ENCODE measurements at places on chromosomes 2 and 18.

DNA sequence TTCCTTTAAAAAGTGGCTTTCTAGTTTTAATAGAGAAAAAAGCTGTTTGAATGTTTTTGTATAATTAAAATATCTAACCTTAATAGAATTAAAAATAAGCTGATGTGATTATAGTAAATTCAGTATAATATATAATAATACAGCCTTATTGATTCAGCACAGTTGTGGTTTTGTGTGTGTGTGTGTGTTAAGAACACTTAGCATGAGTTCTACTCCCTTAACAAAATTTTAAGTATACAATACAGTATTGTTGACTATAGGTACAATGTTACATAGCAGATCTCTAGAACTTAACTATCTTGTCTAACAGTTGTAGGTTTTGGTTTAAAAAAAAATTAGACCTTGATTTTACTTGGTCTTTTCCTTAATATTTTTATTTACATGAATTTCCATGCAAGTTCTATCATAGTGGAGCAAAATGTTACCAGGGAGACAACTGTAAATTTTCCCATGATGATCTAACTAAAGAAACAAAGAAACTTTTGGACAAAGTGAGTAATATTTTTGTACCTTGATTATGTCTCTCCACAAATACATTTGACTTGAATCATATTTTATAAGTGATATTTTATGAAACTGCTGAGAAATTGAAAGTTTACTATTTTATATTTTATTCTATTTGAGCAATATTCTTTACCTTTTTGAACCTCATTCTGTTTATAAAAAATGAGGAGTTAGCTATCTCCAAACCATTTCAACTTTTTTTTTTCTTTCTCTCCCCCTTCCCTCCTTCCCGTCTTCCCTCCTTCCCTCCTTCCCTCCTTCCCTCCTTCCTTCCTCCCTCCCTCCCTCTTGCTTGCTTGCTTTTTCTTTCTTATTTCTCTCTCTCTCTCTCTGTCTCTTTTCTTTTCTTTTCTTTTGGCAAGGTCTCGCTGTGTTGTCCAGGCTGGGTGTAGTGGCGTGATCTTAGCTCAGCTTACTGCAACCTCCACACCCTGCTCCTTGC lies 46.3 kb downstream of the ZC3H6 start:
- peak; percentile 31 for DNase-seq

- peak; percentile 39 for DNase-seq
Observed at GRCh38 chr2:187424146-187424545, 23.9 kb downstream of the CALCRL start.

GRCh38 chr18:24586662-24587360 lies 126.4 kb downstream of the HRH4 start:
- DNase-seq, result no peak

DNA sequence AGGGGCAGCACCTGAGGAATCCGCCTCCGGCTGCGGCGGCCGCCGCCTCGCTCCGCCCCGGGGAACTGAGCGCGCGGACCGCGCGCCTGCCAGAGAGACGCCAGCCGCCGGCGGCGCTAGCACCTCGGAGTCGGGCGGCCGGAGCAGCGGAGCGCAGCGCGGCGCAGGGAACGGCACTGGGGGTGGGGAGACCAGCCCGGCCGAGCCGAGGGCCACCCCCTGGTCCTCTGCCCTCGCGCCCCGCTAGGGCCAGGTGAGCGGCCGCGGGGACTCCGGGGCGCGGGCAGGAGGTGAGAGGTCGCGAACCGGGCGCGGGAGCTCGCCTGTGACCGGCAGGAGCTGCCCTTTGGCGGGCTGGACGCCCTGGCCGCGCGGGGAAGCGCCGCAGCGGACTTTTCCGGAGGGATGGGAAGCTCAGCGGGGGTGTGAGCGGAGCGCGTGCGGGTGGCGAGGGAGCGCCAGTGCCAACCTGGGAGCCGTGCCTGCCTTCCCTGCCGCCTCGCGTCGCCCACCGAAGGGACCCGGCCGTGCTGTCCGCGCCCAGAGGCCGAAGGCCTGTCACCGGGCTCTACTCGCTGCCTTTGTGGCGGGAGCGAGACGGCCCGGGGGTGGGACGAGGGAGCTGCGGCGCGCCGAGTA lies at the start of gene GREB1L:
TSS of gene GREB1L (plus strand) at position 92 of the 639 bp plus-strand sequence. CDS start 141,287 bp downstream, outside the sequence.
- peak; percentile 52 for DNase-seq

DNA sequence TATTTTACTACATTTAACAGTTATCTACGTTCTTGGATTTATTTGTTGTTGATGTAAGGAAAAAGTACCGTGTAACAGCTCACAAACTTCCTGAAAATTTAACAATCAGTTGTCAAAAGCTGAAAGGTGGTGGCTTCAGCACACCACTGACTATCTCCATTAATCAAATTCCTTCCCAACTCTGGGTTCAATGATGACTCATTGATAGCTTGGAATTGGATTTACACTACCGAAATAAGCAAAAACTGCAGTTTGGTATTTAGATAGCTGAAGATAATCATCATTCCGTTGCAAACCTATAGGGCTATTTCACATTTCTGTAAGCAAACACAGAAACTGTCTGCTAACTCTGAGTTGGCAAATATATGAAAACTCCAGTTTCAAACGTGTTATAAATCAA lies 322.3 kb upstream of the TFPI start:
- DNase-seq, result no peak

- peak; percentile 94 for DNase-seq
Observed at GRCh38 chr18:67733088-67733487, 216.6 kb upstream of the DSEL start.

GRCh38 chr2:11227595-11227994 lies 72.3 kb downstream of the SLC66A3 start:
- DNase-seq, result no peak

- no peak for DNase-seq
Observed at GRCh38 chr2:214895469-214895868, 86.0 kb upstream of the BARD1 start.

- no peak for DNase-seq
Observed at GRCh38 chr18:62379051-62379450, 53.9 kb downstream of the TNFRSF11A start.

DNA sequence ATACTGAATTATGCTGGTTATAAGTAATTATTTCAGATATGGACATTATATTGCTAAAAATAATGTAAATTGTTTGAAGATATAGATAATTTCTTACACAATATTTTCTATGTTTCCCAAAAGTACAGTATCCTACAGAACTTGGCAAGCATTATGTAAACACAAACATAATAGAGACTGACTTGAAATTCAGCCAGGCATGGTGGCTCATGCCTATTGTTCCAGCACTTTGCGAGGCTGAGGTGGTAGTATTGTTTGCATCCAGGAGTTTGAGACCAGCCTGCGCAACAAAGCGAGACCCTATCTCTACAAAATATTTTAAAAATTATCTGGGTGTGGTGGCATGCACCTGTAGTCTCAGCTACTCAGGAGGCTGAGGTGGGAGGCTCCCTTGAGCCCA lies 1300.5 kb upstream of the DDX18 start:
- DNase-seq, result no peak

GRCh38 chr2:97651114-97651513 lies 5.3 kb downstream of the COX5B start:
- no peak for DNase-seq

- DNase-seq, result no peak
Observed at GRCh38 chr18:47397671-47398319, 146.3 kb upstream of the SKOR2 start.

GRCh38 chr2:190467575-190468083 lies 59.5 kb downstream of the MFSD6 start:
- DNase-seq, result peak; percentile 16

DNA sequence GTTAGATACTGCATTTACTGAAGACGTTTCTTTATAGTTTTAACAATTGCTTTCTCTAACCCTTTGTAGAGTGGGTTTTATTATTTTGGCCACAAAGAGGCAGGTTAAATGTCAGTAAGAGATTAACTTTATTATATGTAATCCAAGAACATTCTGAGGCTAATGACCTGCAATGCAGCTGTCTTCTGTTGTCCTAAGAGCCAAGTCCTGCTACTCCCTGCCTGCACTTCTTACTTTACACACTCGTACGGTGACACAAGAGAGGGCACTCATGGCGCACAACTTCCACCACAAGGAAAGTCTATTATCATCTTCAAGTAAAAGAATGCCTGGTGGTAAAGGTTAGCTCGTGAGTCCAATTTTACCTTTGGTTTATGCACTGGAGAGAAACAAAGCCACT lies 471.0 kb upstream of the HNMT start:
- no peak for DNase-seq

- no peak for DNase-seq
Observed at GRCh38 chr18:31143025-31143424, 19.6 kb downstream of the DSC1 start.

DNA sequence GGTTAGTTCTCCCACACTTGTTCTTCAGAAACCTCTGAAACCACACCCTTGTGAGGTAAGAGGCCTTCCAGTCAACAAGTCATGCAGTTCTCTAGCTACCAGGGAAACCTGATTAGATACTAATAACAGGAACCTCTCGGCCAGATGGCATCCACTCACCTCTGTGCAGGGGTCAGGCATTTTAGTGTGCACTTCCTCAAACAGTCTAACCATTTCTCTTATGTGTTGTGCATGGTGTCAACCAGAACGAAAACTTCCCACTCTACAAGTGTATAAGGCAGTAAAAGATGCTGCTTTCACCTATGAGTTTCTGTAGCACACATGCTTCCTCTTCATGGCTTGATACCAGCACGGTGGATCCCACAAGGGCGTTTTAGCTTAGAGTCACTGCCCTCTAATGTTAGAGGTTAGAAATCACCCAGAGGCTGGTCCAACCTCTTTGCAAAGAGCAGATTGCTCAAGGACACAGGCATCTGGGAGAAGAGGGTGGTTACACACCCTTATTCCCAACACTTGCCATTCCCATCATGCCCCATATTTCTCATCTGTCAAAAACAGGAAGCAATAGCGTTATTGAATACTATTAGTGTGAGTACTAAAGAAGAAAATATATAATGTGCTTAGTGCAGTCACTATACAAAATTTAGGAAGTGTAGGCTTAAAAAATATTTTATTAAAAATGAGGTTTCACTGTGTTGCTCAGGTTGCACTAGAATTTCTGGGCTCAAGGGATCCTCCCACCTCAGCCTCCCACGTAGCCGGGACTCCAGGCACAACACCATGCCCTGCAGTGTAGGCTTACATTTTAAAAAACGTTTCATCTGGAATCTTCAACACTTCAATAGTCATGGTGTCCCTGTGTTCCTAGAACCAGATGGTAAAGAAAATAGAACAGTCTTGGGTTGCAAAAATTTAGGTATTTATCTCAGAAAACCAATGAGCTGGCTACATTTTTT lies 34.5 kb upstream of the RAB31 start:
- DNase-seq, result peak; percentile 57

DNA sequence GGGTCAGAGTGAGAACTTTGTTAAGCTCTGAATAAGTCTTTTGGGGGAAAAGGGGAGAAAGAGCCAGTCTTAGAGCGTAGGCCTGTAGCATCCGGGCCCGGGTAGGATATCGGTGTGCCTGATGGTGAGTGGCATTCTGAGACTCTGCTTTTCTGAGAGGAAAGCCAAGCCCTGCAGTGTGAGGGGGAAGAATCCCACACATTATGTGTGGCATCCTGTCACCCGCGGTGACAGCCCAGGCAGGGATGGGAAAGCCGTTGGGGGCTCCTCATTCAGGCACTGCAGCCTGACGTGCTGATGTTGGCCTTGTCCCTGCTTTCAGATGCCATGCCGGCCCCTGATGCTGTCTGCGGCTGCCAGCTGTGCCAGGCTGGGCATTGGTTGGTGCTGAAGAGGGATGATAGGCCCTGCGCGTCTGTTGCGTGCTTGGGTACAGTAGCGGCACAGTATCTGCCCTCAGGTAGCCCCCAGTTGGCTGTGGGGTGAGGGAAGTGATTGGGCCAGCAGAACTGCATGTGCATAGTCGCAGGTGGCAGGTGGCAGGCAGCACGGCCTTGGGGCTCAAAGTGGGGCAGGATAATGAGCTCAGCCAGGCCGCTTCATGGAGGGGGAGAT lies 37.6 kb downstream of the GLI2 start:
- DNase-seq, result no peak

DNA sequence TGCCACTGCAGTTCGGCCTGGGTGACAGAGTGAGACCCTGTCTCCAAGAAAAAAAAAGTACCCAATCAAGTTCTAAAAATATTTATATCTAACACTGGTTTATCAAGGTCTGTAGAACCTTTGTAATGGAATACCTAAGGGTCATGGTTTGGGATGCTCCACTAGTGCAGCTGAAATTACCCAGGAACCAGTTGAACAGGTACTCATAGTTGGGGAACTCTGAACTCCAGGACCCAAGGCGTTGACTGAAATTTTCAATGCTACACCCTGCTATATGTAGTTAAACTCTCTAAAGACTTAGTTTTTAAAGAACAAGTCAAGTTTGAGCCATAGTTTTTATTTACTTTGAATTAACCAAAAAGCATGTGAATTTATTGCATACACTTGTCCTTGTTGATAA lies 55.1 kb downstream of the FAM117B start:
- DNase-seq, result no peak

GRCh38 chr18:57837917-57838548 lies 34.9 kb upstream of the ATP8B1 start:
- peak; percentile 69 for DNase-seq

- no peak for DNase-seq
Observed at GRCh38 chr2:47818777-47819176, 35.8 kb downstream of the MSH6 start.

DNA sequence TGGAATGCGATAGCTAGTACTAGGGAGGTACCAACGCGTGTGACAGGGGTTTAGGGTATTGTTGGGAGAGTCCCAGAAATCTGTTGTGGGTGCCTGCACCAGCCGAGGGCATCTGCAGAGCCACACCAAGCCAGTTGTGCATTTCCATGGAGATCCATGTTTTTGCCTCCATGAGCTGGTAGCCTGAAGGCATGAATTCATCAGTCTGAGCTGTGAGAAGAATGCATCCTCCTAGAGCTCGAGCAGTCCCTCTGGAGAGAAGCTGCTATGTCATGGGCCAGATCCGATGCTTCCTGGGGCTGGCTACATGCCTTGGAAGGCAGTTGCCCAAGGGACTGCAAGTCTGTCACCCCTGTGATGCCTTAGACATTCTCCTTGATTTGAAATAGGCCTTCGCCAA lies 57.9 kb downstream of the LIPG start:
- DNase-seq, result no peak

GRCh38 chr2:239216614-239217273 lies 184.1 kb downstream of the HDAC4 start:
- no peak for DNase-seq

- DNase-seq, result no peak
Observed at GRCh38 chr18:62757399-62758010, 42.2 kb downstream of the PHLPP1 start.

- DNase-seq, result no peak
Observed at GRCh38 chr18:34977838-34978532, 63.2 kb upstream of the MAPRE2 start.

GRCh38 chr2:80238692-80239469 lies 65.7 kb downstream of the LRRTM1 start:
- DNase-seq, result peak; percentile 17

GRCh38 chr2:205908212-205909183 lies 177.5 kb downstream of the INO80D start:
- DNase-seq, result no peak

GRCh38 chr2:60806988-60807681 lies 51.1 kb downstream of the PAPOLG start:
- DNase-seq, result peak; percentile 87

Data from iris pigment epithelial cell (primary cell).